ENCODE measurements at places on chromosomes 2 and 18.

GRCh38 chr2:234914371-234915154, 37.3 kb upstream of the SH3BP4 start:
- DNase-seq, result peak; percentile 83

- DNase-seq, result no peak
These were observed 182.3 kb downstream of the INO80D start for GRCh38 chr2:205903549-205904129.

GRCh38 chr2:240416821-240417220, 18.6 kb upstream of the GPC1 start:
- no peak for DNase-seq

- peak; percentile 99 for DNase-seq
These were observed 161.1 kb downstream of the FAM210A start for GRCh38 chr18:13565228-13565627.

DNA sequence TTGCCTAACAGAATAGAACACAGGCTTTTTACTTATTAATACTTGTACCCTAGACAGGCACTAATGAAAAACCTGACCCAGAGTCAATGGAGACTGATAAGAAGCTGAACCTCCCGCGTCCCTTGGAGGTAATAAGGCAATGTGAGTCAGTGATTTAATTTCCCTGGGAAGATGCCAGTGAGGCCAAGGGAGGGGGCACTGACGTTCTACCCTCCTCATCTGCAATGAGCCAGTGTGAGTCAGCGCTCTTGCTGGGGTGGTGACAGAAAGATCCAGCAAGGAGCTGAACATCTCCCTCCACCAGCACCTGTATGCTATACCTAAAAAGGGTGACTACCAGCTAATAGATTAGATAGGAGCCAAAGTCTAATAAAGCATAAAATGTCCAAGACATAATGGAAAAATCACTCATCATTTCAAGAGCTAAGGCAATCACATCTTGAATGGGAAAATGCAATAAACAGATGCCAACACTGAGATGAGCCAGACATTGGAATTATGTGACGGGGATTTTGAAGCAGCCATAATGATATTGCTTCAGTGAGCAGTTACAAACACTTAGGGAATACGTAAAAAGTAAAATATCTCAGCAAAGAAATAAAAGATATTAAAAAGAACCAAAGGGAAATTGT, 116.9 kb downstream of the TPGS2 start:
- DNase-seq, result peak; percentile 26

DNA sequence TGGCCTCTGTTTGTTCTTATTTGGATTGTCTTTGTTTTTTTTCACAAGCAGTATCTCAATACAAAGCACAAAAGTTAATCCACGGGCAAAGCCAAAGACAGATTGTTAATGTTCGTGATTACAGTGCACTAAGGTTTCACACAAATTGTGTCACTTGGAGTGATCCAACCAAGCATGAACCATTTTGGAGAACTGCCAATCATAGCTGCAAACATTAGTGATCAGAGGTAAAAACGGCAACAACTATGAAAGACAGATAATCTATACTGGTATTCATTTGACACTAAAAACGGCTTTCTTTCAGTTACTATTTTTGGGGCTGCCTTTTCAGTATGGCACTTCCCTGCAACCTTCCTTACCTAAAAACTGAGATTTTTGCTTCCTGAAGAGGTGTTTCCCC, 213.1 kb upstream of the GULP1 start:
- no peak for DNase-seq

DNA sequence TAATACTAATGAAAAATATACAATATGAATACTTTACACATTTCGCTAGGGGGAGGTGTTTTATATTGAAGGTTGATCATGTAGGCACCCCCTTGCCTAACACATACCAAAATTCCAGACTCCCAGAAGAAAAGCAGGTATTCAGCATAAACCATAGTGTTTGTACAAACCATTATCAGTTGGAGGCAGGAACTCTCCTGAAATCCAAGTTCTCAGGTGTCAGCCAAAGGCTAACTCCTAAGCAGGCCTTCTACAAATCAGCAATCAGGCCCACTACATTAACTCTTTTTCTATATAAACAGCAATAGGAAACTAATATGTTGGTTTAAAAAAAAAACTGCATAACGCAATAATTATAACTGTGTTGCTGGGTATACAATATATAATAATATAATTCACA, 44.5 kb downstream of the MAP3K2 start:
- DNase-seq, result no peak

- no peak for DNase-seq
These were observed 686.7 kb downstream of the NR4A2 start for GRCh38 chr2:155645791-155646190.

- peak; percentile 24 for DNase-seq
These were observed 24.5 kb upstream of the PEX13 start for GRCh38 chr2:60992985-60993392.

GRCh38 chr2:58237741-58238140, 3.4 kb downstream of the FANCL start:
- DNase-seq, result no peak

- DNase-seq, result peak; percentile 5
These were observed 108.2 kb downstream of the PDE1A start for GRCh38 chr2:182318466-182319220.

- no peak for DNase-seq
These were observed 110.9 kb upstream of the DNAJC10 start for GRCh38 chr2:182605166-182605565.

GRCh38 chr18:55076643-55077218, 117.5 kb upstream of the CCDC68 start:
- no peak for DNase-seq

- DNase-seq, result no peak
These were observed 10.6 kb upstream of the BIN1 start for GRCh38 chr2:127117603-127118002.

DNA sequence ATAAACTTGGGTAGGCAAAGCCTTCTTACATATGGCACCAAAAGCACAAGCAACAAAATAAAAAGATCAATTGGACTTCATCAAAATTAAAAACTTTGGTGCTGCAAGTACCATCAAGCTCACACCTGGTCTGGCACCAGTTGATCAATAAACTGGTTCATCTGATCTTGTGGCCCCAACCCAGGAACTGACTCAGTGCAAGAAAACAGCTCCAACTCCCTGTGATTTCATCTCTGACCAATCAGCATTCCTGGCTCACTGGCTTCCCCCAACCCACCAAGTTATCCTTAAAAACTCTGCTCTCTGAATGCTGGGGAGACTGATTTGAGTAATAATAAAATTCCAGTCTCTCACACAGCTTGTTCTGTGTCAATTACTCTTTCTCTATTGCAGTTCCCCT, 8.4 kb downstream of the EPG5 start:
- no peak for DNase-seq

- DNase-seq, result no peak
These were observed 943.3 kb upstream of the FANCL start for GRCh38 chr2:59184276-59185020.

- no peak for DNase-seq
These were observed 77.3 kb upstream of the ATG16L1 start for GRCh38 chr2:233174137-233174536.

- peak; percentile 19 for DNase-seq
These were observed 225.7 kb upstream of the CCDC150 start for GRCh38 chr2:196413821-196414274.

DNA sequence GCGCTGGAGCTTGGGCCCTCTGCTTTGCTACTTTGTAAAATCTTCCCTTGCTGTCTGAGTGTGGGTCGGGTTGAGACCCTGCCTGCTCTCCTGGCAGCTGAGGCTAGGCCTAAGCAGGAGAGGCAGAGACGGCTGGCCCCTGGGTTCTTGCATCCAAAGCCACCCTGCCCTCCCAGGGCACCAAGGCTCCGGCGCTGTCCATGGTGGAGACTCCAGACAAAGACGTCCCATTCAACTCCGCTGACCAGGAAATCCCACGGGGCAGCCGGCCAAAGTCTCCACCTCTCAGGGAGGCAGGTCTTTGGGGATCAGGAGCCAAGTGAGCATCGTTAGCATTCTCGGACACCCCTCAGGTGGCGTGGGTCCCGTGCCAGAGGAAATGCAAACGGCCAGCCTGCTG, 2.6 kb upstream of the PRLH start:
- DNase-seq, result no peak

DNA sequence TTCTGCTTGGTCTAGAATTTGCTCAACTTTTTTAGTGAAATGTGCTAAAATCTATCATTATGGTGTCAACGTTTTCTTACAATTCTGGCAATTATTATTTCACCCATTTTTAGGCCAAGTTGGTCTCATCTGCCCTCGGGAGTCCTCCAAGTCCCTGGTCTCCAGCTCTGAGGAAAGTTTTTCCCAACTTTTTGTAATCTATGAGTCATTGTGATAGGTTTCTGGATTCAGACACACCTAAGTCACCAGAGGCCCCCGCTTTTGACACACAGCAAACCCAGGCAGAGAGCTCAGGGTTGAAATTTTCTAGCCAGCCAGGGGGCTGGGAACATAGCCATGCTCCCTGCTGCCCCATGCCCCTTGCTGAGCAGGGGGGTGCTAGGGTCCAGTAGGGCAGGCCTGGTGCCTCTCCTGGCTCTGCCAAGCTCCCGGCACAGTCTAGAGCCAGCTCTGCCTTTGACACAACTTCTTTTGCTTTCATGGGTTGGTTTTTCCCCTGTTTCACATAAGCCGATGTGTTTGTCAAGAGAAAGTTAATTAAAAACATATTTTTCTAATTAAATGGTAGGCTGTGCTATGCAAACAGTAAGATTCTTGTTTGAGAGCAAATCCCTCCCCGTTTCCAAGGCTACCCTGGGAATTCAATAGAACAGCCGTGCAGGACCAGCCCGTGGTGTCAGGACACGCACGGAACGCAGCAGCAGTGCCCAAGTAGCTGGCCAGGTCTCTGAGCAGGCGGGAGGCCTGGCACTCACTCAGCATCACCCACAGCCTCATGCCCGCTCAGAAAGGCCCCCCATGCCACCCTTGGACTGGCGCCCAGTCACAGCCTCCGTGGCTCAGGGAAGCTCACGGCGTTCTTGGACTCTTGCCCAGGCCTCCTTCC, 25.5 kb upstream of the SNED1 start:
- DNase-seq, result peak; percentile 42

DNA sequence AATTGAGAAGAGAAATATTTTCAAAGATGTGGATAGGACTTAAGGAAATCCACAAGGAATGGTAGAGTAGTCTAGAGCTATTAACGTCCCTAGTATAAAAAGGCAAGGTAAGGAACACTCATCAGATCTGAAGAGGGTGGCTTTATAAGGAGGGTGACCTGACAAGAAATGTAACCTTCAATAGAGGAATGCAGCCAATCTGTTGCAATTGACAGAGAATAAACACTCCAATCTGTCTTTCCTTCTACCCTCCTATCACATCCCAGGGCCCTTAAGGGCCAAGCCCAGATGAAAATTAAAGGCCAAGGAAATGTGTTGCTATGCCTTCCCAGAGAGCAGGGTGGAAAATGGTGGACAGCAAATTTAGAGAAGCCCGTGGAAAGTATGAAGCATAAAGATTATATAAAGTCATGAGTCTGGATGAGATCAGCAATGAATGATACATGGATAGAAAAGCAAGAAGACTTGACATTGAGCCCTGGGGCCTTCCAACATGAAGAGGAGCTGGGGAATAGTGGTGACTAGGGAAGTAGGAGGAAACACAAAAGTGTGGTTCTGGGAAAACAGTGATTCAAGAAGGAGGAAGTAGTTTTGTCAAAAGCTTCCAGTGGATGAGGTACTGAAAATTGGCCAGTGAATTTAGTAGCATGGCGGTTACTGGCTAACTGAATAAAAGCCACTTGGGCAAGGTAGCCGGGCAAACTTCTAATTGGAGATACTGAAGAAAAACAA, 270.6 kb upstream of the TANK start:
- no peak for DNase-seq

DNA sequence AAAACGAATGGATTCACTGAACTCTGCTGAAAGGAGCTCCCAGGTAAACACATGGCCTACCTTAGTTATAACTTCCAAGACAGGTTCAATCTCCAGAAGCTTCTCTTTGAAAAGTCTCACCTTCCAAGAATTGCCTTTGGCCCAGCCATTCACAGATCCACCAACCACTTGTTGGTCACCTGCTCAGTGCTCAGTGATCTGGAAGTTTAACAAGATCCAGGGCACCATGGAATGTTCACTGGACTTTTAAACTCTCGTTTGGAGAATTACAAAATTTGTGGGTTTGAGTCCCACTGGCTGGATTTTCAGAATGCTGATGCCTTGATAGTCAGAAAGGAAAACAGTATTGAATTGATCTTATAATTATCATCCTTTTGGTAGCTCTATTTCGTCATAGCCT, 9.4 kb downstream of the GPR39 start:
- no peak for DNase-seq

DNA sequence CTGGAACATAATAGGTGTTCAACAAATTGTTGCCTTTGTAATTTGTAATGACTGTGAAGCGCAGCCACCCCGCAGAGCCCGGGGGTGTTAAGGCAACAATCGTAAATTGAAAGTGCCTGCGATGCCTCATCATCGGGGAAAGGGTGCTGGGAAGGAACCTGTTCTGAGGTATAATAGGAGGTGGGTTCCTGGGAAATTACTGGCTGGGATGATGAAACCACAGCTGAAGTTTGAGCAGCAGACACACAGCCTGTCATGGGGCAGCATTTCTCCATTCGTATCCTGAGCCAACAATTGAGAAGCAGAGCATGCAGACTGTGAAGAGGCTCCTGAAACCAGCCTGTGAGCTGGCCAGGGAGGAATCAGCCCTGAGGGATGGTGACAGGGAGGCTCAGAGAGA, 404.0 kb upstream of the MYT1L start:
- no peak for DNase-seq

DNA sequence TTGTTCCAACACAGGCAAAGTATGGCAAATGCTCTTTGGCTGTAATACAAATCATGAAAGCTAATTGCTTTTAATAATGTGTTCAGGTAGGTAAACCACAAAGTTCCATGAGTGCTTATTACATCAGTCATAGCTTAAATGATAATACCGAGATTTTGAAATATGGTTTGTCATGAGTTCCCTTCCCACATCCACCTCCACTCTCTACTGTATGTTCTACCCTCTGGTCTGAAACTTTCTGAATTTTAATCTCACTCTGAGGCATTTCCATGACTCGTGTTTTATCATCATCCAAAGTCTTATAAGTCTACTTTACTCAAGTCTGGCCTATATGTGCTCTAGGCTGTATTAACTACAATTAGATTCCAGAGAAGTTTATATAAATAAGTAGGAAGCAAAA, 354.8 kb downstream of the AKAIN1 start:
- DNase-seq, result peak; percentile 63
